ENCODE measurements at places on chromosomes 3 and 15.

DNA sequence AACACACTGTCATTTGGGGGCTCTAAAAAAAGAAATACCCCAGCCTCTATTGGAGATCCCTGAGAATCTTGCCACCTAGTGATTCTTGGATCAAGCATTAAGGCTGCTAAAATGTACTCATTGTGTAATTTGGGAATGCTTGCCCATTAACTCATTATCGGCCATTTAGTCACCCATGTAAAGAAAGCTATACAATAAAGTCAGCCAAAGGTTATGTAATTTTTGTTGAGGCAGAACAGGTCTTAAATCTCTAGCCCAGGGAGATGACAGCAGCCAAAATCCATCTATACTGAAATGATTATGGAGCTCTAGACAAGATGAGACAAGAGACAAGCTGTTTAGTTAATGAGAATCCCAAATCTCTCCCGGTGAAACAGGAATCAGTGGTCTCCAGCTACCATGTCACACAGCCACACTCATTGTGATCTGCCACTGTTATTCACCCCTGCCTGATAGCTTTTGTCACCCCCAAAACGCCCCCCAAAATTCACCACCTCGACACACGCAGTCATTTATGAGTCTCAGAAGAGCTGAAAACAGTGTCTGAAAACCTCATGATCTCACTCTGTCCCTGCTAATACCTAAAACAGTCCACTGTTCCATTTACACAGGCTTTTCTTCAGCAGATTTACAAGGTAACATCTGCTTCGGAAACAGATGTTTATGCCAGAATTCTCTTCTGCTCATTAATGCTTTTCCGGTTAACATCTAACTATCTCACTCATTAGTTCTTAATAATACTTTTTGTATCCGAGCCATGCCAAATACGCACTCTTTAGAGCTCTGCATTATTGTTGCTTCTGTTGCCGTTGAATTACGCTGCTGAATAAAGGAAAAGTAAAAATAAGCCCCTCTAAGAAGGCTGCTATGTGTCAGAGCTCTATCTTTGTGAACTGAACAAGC lies 138.5 kb downstream of the RORA start:
- no peak for DNase-seq

- no peak for DNase-seq
Observed at GRCh38 chr3:135889443-135889842, 76.1 kb upstream of the PPP2R3A start.

DNA sequence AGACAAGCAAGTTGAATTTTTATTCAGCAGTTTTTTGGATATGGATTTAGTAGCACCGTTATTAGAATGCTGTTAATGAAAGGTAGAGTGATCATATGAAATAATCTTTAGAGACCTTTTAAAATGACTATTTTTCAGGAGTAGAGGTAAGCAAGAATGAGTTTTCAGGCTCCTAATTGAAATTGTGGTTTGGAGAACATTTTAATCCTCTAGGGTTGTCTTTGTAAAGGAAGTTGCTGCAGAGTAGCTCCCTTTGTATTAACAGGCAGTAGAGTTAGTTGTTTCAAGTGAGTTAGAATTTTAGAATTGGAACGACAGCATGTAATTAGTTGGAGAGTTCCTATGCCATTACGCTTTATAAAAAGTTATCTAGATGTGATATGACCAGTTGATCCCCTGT lies 27.2 kb upstream of the EDEM1 start:
- DNase-seq, result no peak

DNA sequence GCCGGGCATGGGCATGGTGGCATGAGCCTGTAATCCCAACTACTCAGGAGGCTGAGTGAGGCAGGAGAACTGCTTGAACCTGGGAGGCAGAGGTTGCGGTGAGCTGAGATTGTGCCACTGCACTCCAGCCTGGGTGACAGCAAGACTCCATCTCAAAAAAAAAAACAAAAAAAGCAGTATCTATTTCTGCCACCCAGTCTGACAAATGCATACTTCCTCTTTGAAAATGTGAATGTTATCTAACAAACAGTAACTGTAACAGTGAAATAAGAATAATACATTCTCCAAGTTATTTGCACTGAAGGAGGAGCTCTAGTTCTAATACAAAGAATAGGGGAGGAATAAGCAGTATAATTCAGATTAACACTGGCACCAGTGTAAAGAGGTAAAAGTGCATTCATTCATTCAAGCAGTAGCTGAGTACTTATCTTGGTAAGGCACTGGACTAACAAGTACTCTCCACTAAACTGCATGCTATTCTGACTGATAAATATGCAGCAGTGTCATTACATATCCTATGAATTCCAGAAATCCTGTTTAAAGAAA lies 12.9 kb downstream of the VPS13C start:
- DNase-seq, result no peak

GRCh38 chr3:25782938-25783660 lies at the start of gene NGLY1:
Gene NGLY1 (minus strand): TSS chr3:25783443. CDS start chr3:25783390, 53 bp downstream.
- peak; percentile 91 for DNase-seq

- no peak for DNase-seq
Observed at GRCh38 chr3:42689421-42690014, 4.2 kb downstream of the KLHL40 start.

DNA sequence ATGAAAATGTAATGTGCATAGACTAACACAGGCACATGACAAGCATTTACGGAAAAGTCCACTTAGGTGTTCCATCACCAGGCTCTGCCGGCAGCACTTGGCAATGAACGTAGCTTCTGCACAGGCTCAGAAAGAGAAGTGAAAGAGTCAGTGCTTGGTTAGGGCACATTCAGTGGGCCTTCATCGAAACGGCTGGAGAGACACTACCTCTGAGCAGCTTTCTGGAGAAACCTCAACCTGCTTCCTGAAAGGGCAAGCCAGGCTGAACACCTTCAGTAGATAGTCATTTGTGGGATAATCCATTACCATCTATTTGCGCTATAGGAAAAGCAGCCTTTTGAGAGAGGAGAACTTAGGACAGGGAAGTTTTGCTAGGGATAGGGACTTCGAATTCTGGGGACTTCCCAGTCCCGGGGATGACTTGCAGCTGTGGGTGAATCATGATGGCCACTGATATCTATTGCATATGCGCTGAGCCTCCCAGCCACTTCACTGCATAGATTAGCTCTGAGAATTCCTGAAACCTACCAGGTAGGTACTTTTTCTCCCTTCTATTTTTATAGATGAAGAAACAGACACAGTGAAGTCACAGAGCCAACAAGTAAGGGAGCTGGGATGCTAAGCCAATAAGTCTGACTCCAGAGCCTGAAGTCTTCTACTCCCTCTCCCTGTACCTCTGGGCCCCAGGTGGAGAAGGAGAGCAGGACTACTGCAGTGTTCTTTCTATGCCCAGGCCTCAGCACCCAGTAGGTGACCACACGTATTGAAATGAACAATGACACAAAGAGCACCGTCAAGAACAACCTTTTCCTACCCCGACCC lies 4.2 kb upstream of the SH2D7 start:
- peak; percentile 84 for DNase-seq

- no peak for DNase-seq
Observed at GRCh38 chr15:81398456-81398855, 24.4 kb upstream of the TMC3 start.

- DNase-seq, result no peak
Observed at GRCh38 chr15:88397506-88397905, 69.7 kb downstream of the MRPL46 start.

DNA sequence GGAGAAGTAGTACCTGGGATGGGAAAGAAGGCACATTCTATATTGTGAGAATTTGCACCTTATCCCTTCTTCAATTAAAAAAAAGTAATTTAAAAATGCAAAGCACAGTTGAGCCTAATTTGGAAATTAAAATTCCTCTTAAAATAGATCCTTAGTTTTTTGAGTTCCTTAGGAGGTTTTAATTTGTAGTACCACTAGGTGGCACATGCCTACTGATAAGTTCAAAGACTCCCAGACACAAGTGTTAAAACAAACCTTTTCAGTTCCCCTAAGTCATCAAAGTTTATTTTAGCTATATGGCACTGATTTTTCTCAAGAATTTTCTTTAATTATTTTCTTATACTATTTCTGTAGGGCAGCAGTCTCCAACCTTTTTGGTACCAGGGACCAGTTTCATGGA lies 127.6 kb upstream of the AZI2 start:
- DNase-seq, result peak; percentile 26

DNA sequence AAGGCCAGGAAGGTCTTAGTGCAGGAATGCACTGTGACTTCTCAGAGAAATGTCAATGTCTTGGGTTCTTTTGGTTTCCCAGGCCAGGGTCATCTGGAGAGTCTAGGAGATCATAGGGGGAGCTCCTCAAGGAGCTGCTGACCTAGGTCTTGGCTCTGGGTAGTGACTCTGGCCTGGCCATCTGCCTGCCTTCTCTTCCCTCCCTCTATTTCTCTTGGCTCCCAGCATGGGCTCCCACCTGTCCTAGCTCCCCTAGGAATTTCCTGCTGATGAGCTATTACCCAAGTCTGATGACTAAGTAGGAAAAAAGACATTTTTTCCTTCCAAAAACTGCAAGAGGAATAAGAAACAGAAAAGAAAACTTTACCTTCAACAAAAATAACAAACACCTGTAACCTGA lies 57.4 kb downstream of the BSN start:
- DNase-seq, result no peak

- no peak for DNase-seq
Observed at GRCh38 chr3:123687286-123687685, 102.4 kb upstream of the HACD2 start.

DNA sequence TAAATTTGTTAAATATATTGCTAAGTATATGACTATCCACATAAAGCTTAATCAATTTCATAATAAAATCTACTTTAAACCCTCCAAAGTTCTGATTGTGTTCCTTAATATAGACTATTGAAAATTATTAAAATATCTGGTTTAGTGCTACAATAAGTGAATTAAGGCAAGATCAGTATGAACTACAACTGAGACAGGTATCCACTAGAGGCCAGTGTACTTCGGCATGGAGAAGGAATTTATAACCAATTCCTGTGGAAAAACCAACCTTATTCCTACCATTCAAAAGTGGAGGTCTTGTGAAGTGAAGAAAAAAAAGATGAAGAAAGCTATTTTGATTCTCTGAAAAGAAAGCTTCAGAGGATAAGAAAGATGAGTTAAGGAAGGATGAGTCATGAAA lies 237.7 kb downstream of the SUCLG2 start:
- DNase-seq, result no peak

DNA sequence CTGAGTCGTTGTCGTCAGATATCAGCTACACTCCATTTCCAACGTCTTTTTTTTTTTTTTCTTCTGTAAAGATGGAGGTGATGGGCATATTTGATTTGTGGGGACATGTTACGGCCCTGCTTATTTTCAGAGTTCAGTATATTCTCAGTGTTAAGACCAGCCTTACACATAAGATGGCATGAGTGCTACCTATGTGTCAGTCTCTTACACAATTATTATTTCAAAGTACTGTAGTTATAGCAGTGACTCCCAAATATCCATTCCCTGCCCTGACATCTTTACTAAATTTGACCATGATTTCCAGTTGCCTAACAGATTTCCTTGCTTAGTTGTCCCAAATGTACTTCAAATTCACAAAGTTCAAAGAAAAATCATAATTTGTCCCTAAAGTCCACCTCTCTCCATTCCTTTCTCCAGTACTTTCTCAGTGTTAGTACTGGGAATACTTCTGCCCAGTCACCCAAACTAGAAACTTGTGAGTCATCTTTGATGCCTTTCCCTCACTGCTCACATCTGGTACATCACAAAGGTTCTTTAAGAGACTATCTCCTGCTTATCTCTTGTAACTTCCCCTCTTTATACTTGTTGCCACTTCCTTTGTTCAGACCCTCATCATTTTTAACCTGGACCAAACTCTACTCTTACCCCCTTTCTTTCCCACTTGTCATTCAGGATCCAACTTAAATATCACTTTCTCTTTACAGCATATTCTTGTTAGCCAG lies 67.0 kb downstream of the ZNF609 start:
- DNase-seq, result no peak

DNA sequence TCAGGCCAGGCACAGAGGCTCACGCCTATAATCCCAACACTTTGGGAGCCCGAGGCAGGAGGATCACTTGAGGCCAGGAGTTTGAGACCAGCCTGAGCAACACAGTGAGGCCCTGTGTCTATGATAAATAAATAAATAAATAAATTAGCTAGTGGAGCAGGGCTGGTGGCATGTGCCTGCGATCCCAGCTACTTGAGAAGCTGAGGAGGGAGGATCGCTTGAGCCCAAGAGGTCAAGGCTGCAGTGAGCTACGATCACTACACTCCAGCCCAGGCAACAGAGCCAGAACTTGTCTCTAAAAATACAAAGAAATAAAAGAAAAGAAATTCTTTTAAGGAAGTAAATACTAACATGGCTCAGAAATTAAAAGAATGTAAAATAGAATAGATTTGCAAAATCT lies 91.8 kb downstream of the LIPC start:
- DNase-seq, result no peak

DNA sequence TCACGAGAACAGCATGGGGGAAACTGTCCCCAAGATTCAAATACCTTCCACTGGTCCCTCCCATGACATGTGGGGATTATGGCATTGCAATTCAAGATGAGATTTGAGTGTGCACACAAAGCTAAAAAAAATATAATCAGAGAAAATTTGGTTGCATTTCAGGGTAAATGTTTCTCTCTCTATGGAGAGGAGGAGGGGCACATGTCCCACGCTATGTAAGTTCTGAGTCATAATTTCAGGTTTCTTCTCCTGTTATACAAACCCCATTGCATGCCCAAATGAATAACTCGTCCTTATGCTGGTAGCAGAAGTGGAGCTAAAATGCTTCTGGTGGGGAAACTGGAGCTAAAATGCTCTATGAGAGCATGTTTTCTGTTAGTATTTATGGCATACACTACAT lies 209.7 kb upstream of the DCBLD2 start:
- DNase-seq, result no peak

- DNase-seq, result no peak
Observed at GRCh38 chr3:29183346-29184087, 97.4 kb upstream of the RBMS3 start.

DNA sequence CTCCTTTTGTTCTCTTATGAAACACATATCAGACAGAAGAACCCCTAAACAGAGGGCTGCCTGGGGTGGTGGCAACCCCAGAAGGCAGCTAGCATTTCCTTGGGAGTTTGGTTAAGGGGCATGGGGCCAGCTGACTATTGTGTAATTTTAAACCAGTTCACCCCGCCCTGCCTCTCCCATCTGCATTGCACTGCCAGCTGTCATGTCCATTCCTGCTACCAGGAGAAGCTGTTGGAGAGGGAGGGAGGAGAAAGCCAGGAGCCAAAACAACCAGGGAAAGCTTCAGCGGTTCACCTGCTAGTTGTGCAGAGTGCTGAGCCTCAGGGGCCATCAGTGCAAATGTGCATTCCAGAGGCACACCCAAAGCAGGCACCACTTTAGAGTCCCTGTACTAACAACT lies 47.6 kb upstream of the ATP1B3 start:
- no peak for DNase-seq

- DNase-seq, result peak; percentile 39
Observed at GRCh38 chr3:194323785-194324735, 27.1 kb downstream of the CPN2 start.

GRCh38 chr3:103712320-103713008 lies 1277.6 kb downstream of the ZPLD1 start:
- no peak for DNase-seq
